AG09309 (cell line): ENCODE measurements at places on chromosomes 1 and 21.

GRCh38 chr1:19432943-19433718, 52.2 kb downstream of the CAPZB start:
- DNase-seq, result no peak

GRCh38 chr21:38380481-38381137, 117.7 kb downstream of the ERG start:
- no peak for DNase-seq

DNA sequence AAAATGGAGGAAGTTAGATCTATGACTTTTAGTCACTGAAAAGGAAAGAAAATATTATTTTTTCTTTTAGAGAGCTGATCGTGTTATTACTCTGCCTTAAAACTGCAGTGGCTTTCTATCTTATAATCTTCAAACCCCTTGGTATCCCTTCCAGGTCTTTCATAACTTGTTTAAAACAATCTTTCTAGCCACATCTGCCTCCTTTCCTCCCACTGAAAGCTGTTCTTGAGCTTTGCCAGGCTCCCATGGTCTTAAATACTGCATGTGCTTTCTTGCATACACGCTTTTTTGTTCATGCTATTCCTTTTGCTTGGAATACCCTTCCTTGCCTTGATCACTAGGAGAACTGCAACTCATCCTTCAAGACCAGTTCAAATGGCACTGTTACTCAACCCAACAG, 65.9 kb upstream of the GADD45A start:
- DNase-seq, result no peak

DNA sequence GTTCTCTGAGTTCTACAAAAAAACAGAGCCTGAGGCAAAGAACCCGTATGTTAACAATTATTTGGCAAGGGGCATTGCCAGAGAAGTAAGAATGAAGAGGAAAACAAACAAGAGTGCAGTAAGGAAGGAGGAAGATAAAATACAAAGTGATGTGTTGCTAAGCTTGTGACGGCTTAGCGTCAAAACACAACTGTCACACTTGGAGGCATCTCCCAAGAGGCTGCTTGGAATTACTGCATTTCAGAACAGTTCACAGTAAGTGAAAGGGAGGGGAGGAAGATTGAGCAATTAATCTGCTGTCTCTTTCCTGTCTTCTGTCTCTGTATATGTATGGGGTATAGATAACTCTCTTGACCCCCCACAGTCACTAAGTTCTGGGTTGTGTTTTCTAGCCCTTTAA, 1017.0 kb upstream of the TMPRSS15 start:
- DNase-seq, result no peak

- no peak for DNase-seq
Measured at GRCh38 chr21:45644041-45644906, 749 bp downstream of the PCBP3 start.

GRCh38 chr1:179817789-179818188, 59.8 kb downstream of the TOR1AIP2 start:
- no peak for DNase-seq

- DNase-seq, result no peak
Measured at GRCh38 chr1:206967096-206967849, 3.0 kb downstream of the FCAMR start.

DNA sequence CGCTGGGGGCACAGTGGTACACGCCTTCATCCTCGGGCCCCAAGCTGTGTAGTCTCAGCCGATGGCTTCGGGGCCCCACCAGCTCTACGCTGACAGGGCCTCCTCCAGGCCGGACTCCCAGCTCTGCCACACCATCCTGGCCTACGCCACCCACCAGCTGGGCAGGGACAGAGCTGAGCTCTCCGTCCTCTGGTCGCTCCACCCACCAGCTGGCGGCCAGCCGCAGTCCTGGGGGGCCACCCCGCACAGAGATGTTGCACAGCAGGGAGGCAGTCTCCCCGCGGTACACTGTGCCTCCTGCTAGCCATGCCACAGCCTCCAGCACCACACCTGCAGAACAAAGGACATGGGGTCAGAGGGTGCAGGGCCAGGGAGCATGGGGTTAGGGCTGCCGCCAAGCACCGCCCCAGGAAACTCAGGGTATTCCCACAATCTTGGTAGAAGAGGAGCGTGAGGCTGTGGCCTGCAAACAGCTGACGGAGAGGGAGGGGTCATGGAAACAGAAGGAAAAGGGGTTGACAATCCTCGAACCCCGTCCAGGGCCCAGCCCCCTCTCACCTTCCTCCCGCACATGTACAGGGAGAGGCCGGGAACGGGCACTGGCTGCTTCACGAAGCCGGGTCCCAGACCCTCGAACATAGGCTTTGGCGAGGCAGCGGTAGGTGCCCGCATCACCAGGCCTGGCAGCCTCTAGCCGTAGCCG, 5.9 kb downstream of the IGSF8 start:
- DNase-seq, result no peak

DNA sequence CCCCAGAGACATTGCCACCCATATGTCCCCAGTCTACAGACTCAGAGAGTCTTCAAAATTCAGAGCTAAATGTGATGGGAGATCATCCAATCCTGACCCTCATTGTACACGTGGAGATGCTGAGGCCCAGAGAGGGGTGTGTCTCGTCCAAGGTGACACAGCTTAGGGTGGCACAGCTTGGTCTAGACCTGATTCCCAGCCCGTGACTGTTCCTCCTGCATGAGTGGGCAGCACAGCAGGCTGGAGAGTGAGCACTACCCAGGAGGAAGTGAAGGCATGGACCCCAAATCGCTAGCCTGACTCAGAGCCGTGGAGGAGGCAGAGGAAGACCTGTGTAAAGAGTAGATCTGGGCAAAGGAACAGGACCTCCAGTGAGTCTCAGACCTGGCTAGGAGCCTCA, 16.4 kb downstream of the S100A7 start:
- DNase-seq, result no peak

- DNase-seq, result no peak
Measured at GRCh38 chr1:59475737-59476136, 178.8 kb downstream of the FGGY start.

DNA sequence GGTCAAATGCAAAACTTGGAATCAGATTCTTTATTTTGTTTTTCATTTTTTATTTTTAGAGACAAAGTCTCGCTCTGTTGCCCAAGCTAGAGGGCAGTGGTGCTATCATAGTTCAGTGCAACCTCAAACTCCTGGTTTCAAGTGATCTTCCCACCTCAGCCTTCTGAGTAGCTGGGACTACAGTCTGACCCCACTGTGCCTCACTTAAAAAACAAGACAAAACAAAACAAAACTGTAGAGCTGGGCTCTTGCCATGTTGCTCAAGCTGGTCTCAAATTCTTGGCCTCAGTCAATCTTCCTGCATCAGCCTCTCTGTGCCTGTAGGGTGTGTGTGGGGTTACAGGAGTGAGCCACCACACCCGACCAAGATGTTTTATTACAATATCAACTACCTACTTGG, 396.0 kb upstream of the USP24 start:
- no peak for DNase-seq

- DNase-seq, result no peak
Measured at GRCh38 chr1:202304375-202304774, 37.4 kb downstream of the UBE2T start.

GRCh38 chr1:111202366-111202706, 1.9 kb upstream of the DENND2D start:
- no peak for DNase-seq

DNA sequence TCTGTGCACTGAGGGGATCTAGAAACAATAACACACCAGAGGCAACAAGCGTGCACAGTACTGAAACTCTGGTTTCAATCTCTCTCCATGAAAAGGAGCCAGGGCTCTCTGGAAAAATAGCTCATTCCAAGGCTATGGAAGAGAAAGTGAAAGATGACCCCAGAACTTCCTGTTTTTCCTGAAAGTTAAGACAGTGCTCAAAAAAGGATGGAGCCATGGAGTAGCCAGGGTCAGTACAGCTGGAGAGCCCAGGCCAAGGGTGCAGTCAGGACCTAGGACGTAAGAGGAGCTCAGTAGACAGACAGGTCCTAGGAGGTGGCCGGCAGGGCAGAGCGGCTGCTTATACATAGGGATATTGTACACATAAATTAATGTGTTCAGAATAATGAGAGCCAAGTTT, 19.1 kb downstream of the NOL9 start:
- no peak for DNase-seq

GRCh38 chr1:26195805-26196204, 5.4 kb downstream of the CATSPER4 start:
- DNase-seq, result no peak

- DNase-seq, result no peak
Measured at GRCh38 chr1:92774407-92774806, 10.5 kb downstream of the EVI5 start.

DNA sequence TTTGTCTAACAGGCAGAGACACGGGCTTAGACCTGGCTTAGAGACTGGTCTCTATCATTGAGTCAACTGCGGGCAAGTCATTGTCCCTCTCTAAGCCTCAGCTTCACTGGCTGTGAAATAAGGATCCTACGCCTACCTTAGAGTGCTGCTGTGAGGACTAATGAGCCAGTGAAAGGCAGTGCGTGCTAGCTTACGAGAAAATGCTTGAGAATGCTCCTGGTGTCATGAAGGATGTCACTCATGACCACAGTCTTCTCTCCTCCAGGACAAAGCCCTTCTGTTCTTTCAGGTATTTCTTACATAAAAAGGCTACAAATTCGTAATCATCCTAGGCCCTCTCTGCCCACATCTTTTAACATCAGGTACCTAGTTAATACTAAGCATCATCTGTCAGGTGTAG, 16.5 kb upstream of the A3GALT2 start:
- no peak for DNase-seq
